ENCODE measurements at places on chromosomes 13 and 19.

- DNase-seq, result no peak
Observed at GRCh38 chr19:35077411-35078223, 36.1 kb downstream of the HPN start.

GRCh38 chr19:35241417-35241816 lies 7.4 kb upstream of the LSR start:
- DNase-seq, result no peak

- no peak for DNase-seq
Observed at GRCh38 chr13:110102053-110102452, 204.9 kb downstream of the COL4A1 start.

GRCh38 chr13:86710013-86710412 lies 910.8 kb upstream of the SLITRK6 start:
- no peak for DNase-seq

GRCh38 chr19:41392775-41393174 lies 4.4 kb downstream of the EXOSC5 start:
- no peak for DNase-seq

DNA sequence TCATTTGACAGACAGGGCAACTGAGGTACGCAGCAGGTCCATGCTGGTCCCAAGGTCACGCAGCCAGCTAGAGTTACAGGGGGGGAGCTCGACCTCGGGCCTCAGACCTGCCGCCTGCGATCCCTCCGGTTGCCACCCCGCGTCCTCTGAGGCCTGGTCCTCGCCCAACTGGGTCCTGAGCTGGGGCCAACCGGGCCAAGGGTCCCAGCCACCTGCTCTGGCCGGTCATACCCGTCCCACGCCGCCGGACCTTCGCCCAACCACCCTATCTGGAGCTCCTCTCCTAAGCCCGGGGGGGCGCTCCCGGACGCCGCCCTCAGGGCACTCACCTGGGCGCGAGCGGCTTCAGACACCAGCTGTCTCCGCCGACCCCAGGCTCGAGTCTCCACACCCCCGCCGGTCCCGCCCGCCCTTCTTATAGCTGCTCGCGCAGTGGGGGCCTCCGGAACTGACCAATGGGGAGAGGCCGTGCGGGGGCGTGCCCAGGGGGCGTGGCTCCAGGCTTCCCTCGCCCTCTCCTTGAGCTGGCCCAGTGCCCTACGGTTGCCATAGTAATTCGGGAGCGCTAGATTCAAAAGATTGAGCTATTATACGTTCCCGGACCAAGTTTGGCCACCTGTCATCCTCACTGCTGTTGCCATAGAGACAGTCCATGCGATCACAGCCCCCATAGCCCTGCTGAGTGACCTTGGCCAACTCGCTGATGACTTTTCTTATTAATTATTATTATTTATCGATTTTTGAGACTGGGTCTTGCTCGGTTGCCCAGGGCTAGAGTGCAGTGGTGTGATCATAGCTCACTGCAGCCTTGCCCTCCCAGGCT lies at the start of gene PLIN5:
Gene PLIN5, minus strand, starts transcription at position 389 of the 823 bp plus-strand sequence. CDS start 1,150 bp downstream, outside the sequence.
- peak; percentile 59 for DNase-seq

GRCh38 chr13:98175823-98176222 lies 1.2 kb downstream of the RNF113B start:
- no peak for DNase-seq

DNA sequence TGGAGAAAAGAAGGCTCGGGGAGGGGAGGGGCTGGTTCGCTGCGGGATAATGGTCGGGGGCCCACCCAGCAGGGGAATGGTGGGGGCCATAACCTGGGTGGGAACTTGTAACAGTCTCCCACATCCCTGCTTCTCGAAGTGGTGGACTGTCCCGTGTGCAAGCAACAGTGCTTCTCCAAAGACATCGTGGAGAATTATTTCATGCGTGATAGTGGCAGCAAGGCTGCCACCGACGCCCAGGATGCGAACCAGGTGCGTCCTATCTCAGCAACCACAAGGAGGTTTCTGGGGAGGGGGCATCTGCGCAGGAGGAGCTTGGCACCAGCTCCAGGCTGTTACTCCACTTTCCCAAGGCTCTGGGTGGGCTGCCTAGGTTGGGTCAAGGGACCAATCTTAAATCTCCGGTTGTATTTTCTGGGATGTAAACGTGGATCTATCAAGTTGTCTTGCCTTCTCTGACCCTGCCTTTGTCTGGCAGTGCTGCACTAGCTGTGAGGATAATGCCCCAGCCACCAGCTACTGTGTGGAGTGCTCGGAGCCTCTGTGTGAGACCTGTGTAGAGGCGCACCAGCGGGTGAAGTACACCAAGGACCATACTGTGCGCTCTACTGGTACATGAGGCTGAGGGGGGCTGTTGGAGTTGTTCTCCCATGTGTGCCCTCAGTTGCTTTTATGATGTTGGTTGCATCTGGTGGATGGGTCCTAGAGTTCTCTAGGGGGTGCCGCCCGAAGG lies 1.6 kb downstream of the TRIM28 start:
- DNase-seq, result no peak

DNA sequence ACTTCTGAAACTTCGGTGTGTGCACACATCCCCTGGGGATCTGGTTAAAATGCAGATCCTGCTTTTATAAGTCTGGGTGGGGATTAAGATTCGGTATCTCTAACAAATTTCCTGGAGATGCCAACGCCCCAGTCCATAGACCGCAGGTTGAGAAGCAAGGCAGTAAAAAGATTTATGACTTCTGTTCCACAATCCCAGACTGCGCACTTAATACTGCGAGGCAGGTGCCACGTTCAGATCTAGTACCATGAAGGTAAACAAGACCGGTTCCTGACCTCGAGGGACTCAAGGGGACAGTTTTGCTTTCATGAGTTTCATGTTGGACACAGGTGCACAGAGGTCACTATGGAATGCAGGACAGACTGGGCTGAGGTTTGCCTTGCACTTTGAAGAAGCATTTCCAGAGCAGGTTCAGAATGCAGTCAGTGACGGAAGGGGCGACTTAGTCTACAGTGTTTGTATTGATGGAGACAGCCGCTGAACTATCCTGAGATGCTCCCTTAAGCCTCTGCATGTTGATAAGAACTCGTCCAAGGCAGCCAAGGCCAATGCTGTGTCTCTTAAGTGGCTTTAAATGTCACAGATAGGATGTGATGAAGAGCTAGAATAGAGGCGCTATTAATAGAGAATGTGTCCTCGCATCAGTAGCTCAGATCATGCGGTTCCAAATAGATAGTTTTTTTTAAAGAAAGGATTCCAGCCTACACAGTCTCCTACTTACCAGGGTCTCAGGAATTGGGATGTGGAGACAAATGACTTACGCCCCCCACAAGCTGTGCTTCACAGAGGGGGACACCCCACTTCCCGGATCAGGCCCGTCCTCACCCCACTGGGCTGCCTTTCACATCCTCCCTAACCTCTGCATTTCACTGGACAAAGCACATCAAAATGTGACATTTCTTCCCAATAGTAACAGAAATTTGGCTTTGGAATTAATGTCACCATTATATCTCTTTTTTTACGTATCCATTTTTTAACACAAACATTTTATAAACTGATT lies 97.1 kb upstream of the IRS2 start:
- DNase-seq, result no peak

- DNase-seq, result no peak
Observed at GRCh38 chr13:26544707-26545106, 12.8 kb upstream of the WASF3 start.

DNA sequence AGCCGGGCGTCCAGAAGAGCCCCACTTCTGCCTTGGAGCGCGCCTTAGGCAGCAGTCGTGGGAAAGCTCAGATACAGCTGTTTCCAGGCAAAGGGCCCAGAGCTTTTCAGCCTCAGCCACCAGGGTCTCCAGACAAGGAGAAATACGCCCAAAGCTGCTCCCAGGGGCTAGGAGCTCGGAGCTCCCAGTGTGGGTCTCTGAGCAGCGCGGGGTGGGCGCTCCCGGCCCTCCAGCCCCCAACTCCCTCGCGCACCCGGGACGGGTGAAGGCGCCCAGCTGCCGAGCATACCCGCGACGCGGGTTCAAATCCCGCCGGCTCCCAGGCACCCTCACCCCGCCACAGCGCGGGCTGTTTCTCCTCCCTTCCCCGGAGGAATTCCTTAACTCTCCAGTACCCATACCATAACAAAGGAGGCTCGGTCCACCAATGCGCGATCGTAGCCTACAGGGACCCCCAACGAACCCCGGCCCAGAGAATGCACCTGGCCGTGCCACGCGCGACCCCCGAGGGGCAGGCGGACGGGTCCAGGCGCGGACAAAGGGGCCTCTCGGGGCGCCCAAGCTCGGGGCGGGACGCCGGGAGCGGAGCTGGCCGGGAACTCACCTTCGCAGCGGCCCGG lies 507 bp downstream of the COL4A1 start:
- DNase-seq, result peak; percentile 62

DNA sequence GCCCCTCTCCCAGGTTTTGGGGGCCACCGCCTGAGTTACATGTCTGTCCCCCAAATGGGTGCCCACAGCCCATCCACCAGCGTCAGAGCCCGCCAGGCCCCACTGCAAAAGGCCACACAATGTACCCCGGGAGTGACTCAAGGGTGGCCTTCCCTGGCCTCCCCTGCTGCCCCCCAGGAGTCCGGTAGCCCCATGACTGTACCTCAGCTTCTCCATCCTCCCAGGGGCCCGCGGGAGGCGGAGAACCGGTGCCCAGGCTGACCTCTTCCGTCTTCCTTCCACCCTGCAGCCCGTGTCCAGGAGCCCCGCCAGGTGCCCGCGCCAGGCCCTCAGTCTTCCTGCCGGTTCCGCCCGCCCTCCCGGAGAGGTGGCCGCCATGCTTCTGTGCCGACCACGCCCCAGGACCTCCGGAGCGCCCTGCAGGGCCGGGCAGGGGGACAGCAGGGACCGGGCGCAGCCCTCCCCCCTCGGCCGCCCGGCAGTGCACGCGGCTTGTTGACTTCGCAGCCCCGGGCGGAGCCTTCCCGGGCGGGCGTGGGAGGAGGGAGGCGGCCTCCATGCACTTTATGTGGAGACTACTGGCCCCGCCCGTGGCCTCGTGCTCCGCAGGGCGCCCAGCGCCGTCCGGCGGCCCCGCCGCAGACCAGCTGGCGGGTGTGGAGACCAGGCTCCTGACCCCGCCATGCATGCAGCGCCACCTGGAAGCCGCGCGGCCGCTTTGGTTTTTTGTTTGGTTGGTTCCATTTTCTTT lies 10.3 kb downstream of the CBARP start:
- no peak for DNase-seq

DNA sequence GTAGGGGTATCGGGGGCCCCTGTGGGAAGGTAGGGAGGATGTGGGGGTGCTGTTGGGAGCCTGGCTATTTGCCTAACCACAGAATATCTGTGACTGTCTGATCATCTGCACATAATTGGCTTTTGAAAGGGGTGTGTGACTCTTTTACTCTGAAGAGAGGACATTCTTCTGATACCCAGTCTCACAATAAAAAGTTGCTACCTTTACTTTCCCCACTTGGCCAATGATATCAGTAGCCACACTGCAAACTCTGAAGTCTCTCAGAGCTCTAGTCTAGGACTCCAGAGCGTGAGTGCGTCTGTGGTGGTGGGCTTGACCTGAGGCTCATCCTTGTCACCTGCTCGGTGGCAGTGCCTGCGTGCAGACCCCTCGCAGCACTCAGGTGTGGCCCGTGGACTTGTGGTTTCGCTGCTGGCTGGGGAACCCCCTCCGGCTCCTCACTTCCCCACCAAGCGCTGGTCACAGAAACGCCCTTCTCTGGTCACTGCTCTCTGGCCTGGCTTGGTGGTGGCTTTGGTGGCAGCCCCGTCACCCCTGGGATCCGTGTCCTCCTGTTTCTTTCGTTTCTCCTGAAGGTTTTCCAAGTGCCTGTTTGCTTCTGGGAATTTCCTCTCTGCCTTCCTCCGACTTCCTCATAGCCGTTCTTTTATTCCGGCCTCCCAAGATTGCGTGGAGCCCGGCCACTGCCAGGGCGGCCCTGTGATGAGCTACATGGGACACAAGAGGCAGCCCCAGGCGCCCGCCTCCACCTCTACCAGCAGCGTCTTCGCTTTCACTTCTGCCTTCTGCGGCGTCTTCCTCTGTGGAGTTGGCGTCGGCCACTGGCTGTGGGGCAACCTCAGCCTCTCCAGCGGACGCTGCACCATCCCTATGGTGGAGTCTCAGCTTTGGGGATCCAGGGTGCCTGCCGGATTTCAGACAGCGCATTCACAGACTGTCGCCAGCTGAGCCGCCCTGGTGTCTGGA lies 78.0 kb downstream of the ATP11A start:
- DNase-seq, result no peak

DNA sequence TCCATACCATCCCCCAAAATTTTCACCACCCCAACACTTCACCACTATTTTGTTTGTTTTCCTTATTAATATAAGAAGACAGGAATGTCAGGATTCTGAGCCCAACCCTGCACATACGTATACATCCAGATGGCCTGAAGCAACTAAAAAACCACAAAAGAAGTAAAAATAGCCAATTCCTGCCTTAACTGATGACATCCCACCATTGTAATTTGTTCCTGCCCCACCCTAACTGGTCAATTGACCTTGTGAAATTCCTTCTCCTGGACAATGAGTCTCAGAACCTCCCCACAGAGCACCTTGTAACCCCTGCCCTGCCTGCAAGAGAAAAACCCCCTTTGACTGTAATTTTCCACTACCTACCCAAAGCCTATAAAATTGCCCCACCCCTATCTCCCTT lies 132.5 kb downstream of the ZNF675 start:
- no peak for DNase-seq

- DNase-seq, result no peak
Observed at GRCh38 chr19:35585848-35586247, at the start of gene PMIS2. TSS of gene PMIS2 (plus strand) at chr19:35586173. CDS start at chr19:35586260, 87 bp downstream.

DNA sequence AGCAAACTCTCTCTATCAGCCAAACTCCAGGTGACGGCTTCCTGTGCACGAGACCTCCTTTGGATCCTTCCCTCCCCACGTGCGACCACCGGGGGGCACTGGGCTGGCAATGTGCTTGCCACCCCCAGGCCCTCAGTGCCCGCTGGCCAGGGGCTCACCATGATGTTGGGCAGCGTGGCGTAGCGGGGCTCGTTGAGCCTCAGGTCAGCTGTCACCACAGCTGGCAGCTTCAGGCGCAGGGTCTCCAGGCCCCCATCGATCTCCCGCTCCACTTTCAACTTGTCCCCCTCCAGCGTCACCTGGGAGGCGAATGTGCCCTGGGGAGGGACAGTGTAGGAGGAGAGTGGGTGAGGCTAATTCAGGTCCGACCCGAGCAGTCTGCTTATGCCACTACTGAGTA lies 4.8 kb upstream of the VSIG10L start:
- no peak for DNase-seq

DNA sequence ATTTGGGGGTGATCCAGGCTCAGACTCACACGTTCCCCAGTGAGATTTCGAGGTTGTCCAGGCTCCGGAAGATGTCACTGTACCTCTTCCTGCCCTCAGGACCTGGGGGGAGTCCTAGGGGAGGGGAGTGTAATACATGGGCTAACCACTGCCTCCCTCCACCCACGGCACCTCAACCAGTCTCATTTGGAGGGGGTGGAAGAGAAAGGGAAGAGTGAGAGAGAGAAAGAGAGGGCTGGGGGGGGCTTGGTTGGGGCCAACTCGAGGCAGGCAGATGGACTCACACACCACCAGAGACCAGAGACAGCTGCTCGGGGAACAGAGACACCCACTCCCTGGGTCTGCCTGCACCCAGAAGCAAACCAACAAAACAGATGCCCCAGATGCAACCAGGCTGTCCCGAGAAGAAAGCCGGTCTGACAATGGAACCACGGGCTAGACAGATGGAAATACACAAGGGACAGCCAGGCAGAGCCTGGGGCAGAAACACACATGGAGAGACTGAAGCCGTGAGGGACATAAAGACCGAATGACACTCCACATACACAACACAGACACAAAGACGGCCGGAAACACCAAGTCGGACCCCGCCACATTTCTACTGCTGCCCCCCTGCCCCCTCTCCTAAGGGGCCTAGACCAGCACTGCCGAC lies 825 bp downstream of the GMIP start:
- no peak for DNase-seq

GRCh38 chr19:15583346-15583745 lies 31.7 kb upstream of the CYP4F8 start:
- DNase-seq, result no peak

All from uterus (tissue), 4 donors.